ENCODE measurements at places on chromosomes 1 and 21.
A peak's percentile ranks its signal among the peaks of the same experiment; 100 is the strongest.

DNA sequence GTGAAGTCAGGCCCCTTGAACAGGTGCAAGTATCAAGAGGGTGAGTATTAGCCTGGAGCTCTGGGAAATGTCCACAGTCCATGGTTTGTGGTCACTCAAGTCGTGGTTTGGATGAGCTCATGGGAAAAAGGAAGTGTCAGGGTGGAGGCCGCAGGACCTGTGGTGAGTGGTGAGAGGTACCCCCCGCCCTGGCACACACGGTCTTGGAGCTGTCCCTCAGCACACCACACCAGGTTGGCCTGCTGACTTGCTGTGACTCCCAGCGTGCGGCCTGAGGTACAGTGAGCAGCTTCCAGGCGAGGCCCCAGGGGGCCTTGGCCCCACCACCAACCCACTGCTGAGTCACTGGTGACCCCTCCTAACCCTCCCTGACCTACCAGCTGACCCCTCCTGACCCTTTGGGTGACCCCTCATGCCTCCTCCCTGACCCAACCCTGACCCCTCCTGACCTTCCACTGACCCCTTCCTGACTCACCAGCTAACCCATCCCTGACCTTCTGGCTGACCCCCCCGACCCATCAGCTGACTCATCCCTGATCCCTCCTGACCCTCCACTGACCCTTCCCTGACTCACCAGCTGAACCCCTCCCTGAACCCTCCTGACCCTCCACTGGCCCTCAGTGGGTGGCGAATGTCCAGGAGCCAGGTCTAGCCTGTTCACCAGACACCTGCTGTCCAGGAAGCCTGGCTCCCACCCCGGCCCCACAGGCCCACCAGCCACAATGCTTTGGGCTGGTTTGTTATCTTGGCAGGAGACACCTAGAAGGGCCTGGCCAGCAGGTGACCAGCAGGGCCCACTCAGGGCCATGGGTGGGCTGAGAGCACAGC lies 34.8 kb upstream of the RNF187 start:
- DNase-seq: no peak

DNA sequence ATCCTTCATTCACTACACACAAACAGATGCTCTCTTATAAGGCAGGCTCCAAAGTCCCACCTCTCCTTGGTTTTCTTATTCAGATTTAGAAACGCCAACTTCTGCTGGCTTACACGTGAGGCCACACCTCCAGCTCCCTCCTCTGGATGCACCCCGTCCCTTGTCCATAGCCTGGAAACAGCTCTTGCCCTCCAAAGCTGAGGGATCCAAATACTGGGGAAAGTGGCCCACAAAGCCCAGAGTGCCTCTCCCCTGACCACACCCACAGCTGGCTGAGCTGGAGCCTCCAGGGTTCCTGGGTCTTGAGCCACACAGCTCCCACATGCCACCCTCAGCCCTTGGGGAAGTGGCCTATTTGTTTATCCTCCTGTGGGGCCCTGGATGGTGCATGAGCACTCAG lies 4.5 kb downstream of the LAD1 start:
- no peak for DNase-seq

DNA sequence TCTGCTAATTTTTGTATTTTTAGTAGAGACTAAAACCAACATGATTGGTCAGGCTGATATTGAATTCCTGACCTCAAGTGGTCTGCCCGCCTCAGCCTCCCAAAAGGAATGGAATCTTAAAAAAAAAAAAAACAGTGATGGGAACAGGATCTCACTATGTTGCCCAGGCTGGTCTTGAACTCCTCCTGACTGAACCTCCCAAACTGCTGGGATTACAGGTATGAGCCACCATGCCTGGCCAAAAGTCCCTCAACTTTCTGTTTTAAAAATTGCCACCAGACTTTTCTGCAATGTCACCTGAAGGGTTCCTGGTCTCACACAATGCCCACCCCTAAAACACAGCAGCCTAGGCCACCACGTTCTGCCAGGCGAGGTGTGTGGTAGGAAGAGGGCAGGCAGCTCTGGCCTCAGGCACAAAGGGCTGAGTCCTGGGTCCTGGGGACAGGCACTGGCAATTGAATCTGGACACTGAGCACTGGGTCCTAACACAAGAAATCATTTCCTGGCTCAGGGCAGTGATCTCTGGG lies 21.2 kb upstream of the THRAP3 start:
- no peak for DNase-seq

DNA sequence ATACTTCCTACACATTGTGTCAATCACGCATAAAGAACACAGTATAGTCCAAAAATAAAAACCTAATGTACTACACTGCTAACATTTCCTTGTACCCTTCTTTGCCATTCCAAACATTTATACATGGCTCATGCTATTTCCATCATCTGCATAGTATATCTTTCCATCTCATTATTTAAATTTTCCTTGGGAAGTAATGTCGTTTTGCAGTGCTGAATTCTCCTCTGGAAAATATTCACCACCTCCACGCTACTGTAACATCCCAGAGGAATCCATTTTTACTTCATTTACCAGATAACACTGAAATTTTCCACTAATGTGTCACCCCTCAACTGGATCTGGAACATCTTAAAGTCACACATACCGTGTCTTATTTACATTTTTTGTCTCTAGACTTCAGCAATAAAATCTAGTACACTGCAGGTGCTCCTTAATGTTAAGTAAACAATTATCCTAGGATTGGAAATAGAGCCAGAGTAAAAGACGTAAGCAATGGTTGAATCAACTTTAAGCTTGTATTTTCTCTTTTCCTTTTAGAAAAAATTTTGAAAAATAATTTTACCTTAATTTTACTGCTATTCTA lies 881.0 kb downstream of the AMY1C start:
- DNase-seq: no peak

DNA sequence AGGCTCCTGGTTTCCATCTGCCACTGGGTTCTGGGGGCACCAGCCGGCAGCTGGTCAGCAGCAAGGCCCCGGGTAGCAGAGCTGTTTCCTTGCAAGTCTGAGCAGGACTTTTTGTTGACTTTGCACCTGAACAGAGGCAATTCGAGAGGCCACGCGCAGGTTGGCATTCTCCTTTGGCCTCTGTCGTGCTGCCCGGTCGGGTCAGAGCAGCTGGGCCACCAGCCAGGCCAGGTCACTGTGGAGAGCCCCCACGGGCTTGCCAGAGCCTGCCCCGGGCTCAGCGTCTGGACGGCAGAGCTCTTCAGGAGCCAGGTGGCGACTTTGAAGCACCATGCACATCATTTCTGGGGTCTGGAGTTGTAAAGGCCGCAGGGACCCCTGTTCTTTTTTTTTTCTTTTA lies 28.4 kb upstream of the TMEM52 start:
- peak; percentile 72 for DNase-seq

DNA sequence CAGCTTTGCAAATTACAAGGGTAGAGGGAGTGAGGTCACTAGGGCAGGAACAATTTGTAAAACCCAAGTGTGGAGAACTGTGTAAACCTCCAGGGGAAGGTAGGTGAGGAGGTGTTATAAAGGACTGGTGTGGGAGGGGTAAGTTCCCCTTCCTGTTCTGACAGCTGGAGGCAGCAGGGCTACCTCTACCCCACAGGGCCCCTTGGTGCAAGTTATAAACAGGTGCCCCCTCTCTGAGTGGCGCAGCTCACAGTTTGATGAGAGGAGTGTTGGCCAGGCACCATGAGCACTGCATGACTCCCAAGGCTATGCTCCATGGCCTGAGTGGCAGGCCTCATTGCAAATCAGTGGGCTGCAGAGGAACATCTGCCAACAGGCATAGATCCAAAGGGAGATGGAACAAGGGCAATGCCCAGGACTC lies 41.0 kb downstream of the MFSD2A start:
- DNase-seq: peak; percentile 92

Measured in DMS 273 treated with DMSO at 0.1 percent for 48 hours (cell line).